ENCODE measurements at places on chromosomes 16 and 17.

DNA sequence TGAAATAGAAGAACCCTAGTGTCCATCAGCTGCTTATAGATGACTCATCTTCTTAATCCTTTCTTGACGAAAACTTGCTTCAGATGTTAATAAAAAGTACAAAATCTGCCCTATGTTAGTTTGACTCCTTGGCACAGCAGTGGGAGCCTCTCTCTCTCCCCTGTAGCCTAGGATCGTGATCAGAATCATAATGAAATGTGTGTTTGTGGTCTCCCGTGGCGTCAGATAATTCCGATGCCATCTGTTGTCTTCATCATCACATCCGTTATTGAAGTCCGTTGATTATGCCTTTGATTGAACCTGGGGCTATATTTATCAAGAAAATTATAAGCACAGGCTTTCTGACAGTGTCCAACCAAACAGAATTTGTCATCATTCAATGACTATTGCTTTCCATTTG is 102.5 kb downstream of the BMERB1 start:
- no peak for DNase-seq

DNA sequence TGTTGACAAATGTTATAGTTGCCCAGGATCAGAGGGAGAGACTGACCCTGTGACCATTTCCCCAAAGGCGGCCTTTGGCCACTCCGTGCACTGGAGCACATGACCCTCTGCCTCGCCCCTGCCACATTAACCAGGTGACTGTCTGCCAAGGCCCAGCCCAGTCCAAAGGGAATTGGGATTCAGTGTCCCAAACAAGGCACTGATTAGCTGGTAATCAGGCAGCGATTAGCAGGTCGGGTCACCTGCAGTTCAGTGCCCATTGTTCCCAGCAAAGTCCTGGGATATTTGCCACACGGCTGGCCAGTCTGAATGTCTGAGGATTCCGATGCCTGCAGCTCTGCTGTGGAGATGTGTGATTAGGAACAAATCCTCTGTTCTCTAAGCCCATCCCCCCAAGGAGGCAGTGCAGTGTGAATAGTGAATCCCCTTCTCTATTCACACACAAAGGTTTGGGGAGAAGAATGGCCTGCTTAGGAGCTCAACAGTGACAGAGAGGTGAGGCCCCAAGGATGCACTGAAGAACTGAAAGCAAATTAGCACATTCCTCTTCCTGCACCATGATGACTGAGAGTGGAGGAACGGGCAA is 123.1 kb upstream of the MAF start:
- DNase-seq: no peak

DNA sequence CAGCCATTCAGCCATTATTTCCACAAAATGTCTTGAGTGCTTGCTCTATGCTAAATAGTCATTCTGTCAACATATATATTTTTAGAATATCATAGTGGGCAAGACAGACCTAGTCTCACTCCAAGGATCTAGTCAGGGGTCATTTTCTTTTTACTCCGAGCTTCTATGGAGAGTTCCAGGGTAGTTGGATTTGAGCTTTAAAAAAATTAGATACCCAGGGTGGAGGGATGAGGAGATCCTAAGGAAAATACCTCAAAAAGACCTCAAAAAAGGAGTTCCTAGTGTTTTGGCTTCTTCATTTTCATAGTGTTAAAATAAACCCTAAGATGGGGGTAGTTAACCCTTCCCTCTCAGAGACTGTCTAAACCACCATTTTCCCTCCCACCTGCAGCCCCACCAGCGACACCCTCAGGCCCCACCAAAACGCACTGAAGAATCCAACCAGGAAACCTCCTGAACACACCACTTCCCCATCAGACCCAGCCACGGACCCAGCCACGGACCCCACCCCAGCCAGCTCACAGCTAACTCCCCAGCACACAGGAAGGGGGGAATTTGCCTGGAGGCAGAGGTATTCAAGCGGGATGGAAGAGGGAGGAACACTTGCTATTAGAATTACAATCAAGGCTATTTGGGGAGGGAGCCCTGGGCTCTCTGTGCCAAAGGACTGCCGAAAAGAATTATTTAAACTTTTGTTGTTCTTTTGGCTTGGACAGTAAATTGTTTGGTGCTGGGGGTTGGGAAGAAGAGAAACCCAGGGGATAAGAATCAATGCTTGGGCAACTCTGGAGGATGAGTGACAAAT is 2.2 kb downstream of the ETV4 start:
- DNase-seq: no peak

DNA sequence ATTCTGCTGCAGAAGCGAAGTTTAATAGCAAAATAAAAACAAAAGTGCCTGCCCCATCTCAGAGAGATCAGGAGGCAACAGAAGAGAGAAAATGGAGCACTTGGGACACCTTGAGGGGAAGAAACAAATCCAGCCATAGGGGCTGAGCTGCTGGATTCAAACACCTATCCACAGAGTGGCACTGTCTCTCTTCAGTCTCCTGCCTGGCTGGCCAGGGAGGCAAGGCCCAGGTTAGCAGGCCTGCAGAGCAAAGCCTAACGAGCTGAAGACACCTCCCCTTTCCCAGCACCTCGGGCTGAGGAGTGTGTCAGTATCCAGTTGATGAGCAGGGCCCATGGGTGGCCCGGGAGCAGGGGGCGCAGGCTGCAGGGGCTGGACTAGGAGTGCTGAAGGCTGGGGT is 8.8 kb upstream of the KRT31 start:
- no peak for DNase-seq

DNA sequence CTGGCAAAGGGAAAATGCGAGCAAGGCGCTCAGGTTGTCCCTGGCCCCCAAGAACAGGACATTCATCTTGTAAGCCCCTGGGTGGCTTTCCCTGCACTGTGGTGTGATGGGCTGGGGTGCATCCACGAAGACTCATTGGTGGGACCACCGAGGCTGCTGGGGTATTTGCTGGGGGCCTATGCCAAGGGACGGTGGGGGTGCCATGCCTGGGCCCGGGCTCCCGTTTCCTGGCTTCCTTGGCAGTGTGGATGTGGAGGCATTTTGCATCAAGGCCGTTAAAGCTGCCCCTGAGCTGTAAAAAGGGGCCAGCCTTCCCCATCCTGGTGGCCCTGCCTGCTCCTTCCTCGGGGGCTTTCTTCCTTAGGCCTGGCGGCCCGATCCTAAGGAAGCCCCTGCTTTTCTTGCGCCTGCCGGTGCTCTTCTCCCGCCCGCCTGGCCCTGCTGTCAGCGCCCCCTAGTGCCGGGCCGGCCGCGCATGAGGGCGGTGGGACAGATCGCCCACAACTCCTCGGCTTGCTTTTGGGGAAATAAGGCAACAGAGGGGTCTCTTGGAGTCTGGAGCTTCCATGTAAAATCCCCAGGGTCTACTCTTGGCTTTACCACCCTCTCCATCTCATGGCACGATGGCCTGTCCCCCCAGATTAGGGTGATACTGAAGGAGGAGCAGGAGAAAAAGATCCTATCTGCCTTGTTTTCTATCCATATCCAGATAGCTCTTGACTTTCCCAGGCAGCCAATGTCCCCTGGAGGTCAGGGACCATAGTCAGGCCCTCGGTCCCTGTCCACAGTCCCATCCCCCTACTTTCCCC is 9.8 kb upstream of the TBX2 start:
- DNase-seq: peak; percentile 11

DNA sequence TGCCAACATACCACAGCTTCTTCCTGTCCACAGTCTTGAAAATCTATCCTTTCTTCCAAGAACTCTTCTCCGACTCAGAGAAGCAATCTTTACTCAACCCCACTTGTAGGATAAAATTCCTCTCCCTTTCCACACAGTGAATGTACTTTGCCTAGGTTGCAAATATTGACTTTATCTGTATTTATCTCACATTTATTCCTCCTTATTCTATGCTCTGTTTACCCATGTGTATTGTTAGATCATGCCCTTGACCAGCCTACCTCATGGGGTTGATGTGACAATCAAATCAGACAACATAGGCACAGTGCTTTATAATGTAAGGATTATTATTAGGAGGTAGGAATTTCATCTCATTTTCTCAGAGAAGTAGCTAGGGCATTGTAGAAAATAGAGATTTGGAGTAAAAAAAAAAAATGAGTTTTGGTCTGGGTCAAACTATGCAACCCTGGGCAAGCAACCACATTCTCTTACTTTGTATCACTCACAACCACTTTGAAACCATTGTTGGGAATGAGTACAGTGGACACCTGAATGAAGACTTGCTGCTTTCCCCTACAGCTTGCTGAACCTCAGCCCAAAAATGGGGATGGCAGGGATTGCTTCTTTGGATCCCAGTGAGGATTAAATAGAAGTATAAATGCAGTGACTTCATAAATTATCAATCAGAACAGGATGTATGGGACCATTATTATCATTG is 9.1 kb upstream of the SLC35B1 start:
- no peak for DNase-seq
